Activated CD8-positive, alpha-beta T cell treated with anti-CD3 and anti-CD28 coated beads, Interleukin-2, amount 10 ng/mL, durations not matched to agents 7 days and 5 days (primary cell): ENCODE measurements at places on chromosomes 5 and 9. TPM values are rescaled to one million over a fixed set of nuclear protein-coding genes. Genes with fewer than 3 reads are reported as not detected.

SLC36A2 gene
- not detected for total RNA-seq

GPR150 gene
- total RNA-seq = 0.74 TPM

PAX5 gene
- total RNA-seq = 0.34 TPM

CTXN3 gene
- total RNA-seq = not detected

CCL27 gene
- not detected for total RNA-seq

FIBCD1 gene
- total RNA-seq = not detected
